Effector CD4-positive, alpha-beta T cell (primary cell): ENCODE measurements at places on chromosomes 3 and 15.
A peak's percentile ranks its signal among the peaks of the same experiment; 100 is the strongest.

DNA sequence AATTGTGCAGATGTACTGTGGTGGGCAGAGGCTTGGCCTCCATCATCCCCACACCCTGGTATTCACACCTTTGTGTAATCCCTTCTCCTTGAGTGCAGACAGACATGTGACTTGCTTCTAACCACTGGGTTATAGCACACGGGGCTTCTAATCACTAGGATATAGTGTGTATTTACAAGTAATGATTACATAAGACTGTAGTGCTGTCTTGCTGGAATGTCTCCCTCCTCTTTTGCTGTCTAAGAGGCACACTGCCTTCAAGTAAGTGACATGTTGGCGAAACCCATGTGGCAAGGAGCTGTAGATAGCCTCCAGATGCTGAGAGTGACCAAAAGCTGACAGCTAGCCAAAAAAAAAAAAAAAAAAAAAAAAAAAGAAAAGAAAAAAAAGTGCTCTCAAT lies 542.7 kb upstream of the MDFIC2 start:
- DNase-seq = no peak

DNA sequence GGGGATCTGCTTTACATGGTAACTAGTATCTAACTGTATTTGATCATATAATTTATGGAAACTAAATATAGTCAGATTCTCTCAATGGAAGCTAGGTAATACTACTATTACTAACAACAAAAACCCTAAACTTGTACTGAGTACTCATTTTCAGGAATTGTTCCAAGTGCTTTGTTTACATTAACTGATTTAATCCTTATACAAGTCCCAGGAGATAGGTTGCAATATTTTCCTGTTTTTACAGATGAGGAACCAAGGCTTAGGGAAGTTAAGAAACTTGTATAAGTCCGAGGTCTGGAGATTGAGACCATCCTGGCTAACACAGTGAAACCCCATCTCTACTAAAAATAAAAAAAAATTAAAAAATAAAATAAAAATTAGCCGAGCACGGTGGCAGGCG lies 7.5 kb upstream of the MTHFS start:
- no peak for DNase-seq

- DNase-seq = no peak
Observed at GRCh38 chr3:195410546-195410945, 32.3 kb downstream of the ACAP2 start.

GRCh38 chr15:38048001-38048455 lies 113.6 kb downstream of the TMCO5A start:
- DNase-seq = no peak

GRCh38 chr3:184821034-184821433 lies 9.1 kb downstream of the VPS8 start:
- DNase-seq = no peak

DNA sequence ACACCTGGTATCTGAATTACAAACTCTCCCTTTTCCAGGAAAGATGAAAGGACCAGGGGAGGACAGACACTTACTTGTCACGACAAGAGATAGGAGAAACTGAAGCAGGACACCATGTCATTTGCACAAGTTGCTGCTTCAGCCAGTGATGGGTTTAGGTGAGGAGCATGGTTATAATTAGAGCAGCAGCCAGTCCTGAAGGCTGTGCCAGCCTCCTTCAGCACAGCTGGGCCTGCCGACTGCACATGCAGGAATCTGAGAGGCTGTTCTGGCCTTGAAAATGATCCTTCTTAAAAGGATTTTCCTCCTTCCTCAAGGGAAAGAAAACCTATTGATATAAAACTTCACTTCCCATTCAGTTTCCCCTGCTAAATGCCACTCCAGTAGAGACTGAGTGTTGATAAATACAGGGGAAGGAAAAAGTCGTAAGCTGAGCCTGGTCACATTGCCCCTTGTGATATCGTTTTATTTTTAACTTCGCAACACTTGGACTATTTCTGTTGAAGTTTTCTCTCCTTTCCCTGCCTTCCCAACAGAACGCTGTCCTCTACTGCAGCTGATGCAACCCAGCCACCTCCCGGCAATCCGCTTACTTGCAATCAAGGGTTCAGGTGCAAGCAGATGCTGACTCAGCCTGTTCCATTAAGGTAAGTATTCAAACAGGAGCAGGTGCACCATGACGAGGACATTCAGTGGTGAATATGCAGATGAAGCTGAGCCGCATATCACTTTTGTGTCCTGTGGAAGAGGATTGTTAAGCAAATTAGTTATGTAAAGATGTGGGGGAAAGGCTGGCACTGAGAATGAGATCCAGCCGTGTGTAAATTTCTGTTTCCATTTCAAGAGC lies at the start of gene FBXO40:
Gene FBXO40 (plus strand): TSS at position 524 of the 847 bp plus-strand sequence. CDS start 27,197 bp downstream, outside the sequence.
- DNase-seq = no peak

DNA sequence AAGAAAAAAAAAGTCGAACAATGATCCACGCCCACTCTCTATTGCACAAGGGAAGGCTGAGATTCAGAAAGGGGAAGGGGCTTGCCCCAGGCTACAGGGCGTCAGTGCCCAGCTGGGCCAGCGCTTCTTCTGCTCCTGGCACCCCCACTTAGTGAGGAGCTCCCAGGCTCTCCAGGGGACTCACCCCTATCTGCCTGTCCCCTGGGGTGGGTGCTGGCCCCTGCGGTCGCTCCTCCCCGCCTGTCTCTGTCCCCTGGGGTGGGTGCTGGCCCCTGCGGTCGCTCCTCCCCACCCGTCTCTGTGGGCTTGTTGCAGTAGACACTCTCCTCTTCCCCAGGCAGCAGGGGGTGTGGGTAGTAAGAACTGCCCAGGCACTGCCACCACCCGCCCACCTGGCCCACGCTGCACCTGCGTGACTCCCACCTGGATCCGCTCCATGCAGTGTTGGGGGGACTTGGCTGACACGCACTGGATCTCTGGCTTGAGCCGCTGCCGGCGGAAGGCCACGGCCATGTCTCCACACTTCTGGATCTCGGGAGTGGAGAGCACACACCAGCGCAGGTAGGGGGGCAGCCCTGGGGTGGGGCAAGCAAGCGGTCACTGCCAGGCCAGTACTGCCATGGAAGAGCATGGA lies 14.6 kb downstream of the MELTF start:
- DNase-seq = no peak

- no peak for DNase-seq
Observed at GRCh38 chr3:172746475-172746874, 4.1 kb upstream of the ECT2 start.

DNA sequence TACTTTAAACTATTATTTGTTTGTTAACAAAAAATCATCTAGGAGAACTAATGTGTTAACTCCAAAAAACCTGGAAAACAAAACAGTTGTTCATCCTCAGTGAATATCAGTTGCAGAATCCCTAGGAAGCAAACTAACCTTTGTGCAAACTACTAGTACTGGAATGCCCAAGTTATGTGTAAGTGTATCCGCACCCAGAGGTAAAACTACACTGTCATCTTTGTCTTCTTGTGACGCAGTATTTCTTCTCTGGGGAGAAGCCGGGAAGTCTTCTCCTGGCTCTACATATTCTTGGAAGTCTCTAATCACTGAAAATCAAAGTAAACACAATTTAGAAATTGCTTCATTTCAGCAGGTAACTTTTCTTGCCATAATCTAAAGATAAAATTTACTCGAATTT lies 29.8 kb downstream of the DYNC1LI1 start:
- no peak for DNase-seq

DNA sequence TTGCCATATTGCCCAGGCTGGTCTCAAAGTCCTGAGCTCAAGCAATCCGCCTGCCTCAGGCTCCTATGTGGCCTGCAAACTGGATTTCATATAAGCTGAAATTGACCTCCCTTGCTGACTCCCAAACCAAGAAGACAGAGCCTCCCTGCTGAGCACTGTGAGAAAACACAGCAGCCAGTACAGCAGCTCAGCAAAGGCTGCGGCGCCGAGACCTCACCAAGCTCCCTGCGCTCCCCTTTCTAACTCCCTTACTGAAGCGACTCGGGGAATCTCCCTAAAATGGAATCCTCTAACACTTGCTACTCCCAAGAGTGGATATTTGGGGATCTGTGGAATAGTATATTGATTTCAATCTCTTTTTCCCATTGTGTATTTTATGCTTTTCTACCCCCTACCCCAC lies 34.6 kb downstream of the MUC20 start:
- DNase-seq = no peak

DNA sequence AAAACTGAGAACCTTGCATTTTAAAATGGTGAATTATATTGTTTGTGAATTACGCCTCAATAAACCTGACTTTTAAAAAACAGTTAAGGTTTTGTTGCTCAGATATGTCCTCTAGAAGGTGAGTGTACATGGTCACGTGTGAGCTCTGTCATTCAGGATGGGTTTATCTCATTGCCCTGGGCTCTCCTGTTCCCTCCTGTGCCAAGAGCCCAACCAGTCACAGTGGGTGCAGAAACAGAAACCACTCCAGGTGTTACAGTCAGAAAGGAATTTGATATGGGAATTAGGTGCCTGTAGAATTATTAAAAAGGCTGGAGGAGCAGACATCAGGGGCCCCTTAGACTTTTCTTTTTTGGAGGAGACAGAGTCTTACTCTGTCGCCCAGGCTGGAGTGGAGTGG lies 196.4 kb downstream of the STT3B start:
- DNase-seq = no peak

GRCh38 chr3:192382861-192383260 lies 344.5 kb downstream of the FGF12 start:
- DNase-seq = no peak

- no peak for DNase-seq
Observed at GRCh38 chr3:128277378-128278069, 124.2 kb downstream of the EEFSEC start.

GRCh38 chr3:27279123-27279522 lies 90.1 kb downstream of the NEK10 start:
- DNase-seq = no peak

- DNase-seq = no peak
Observed at GRCh38 chr3:112002096-112002971, 3.6 kb downstream of the TAGLN3 start.

- DNase-seq = no peak
Observed at GRCh38 chr3:189720736-189721417, 89.7 kb downstream of the TP63 start.

- no peak for DNase-seq
Observed at GRCh38 chr15:78682693-78683410, 41.8 kb upstream of the CHRNB4 start.

DNA sequence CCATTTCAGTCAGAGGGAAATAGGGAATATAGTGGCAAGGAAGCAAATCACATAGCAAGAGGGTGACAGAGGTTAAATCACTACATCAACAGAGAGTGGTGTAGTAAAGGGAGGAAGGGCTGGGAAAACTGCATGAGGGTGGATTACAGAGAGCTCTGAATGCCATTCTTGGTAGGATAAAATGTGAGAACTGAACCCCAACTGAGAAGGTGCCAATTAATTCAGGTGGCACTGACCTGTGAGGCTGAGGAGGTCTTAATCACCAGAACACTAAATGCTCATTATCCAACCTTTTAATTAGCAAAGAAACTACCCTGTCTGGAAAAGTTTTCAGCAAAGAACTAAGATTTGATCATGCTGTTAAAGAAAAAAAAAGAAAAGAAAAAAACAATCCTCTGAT lies 202.7 kb downstream of the LRRN1 start:
- no peak for DNase-seq

- DNase-seq = no peak
Observed at GRCh38 chr3:64160000-64160695, 65.1 kb downstream of the PRICKLE2 start.

GRCh38 chr3:89252860-89253259 lies 145.4 kb downstream of the EPHA3 start:
- DNase-seq = no peak

DNA sequence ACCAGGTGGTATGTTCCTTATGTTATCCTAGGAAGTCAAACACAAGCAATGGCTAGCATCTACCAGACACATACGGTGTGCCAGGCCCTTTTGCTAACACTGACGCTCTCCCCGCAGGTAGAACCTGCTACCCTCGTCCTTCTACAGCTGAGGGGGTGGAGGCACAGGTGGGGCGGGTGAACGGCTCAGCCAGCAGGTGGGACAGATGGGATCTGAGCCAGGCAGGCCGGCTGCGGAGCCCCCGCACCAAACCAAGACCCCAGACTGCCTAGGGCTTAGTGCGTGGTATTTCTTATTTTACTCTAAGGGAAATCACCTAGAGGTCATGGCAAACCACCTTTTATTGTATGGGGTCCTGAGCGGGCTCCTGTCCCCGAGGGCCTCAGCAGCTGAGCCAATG lies 53.9 kb upstream of the PCSK6 start:
- DNase-seq = no peak

GRCh38 chr15:39668457-39668856 lies 87.6 kb downstream of the THBS1 start:
- DNase-seq = no peak

- DNase-seq = peak; percentile 13
Observed at GRCh38 chr3:125150525-125151441, 61.8 kb downstream of the SLC12A8 start.

- DNase-seq = no peak
Observed at GRCh38 chr3:2504912-2505311, 406.2 kb downstream of the CNTN4 start.

DNA sequence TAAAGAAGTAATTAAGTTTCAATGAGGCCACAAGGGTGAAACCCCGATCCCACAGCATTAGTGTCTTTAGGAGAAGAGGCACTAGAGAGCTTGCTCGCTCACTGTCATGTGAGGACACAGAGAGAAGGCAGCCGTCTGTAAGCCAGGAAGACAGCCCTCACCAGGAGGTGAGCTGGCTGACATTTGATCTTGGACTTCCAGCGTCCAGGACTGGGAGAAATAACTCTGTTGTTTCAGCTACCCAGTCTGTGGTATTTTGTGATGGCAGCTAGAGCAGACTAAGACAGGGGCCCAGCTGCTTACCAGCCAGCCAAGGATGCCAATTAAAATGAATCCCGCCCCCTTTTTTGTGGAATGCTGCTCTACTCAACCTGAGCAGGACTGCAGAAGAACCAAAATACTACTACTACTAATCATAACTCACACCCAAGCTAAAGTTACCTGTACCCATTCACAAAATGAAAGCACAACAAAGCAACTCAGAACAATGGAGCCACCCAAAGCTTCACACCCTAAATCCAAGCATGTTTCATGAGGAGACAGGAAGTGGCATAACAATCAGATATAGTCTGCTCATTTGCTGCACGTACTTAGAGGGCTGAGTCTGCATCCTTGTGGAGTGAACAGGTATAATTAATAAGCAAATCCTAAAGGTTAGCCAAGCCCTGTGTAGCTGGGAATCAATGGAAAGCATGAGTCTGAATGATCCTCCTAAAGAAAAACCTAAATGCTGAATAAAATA lies 35.6 kb upstream of the RHCG start:
- no peak for DNase-seq

- no peak for DNase-seq
Observed at GRCh38 chr15:63052961-63053698, 10.6 kb downstream of the TPM1 start.

DNA sequence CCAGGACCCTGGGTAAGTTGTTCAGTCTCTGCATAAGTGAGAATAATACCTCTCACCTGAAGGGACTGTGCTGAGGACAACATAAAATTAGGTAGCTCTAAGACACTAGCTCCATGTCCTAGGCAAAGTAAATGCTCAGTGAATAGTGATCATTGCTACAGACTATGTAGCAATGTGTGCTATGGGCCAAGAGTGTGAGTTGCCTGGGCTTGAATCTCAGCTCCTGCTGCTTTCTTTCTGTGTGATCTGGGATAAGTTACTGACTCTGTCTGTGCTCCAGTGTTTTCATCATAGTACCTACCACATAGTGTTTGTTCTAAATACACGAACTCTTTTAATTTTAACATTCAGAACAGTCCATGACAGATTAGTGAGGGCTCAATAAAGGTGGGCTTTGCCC lies 81.1 kb upstream of the MFGE8 start:
- no peak for DNase-seq

- DNase-seq = no peak
Observed at GRCh38 chr3:171335559-171335958, 124.6 kb downstream of the TNIK start.

GRCh38 chr3:141972399-141972798 lies 96.0 kb downstream of the ATP1B3 start:
- no peak for DNase-seq
